ENCODE measurements at places on chromosomes 2 and 18.

- no peak for DNase-seq
Observed at GRCh38 chr2:14524803-14525080, 107.8 kb upstream of the LRATD1 start.

- DNase-seq: no peak
Observed at GRCh38 chr2:88329815-88330603, 122.5 kb downstream of the FOXI3 start.

DNA sequence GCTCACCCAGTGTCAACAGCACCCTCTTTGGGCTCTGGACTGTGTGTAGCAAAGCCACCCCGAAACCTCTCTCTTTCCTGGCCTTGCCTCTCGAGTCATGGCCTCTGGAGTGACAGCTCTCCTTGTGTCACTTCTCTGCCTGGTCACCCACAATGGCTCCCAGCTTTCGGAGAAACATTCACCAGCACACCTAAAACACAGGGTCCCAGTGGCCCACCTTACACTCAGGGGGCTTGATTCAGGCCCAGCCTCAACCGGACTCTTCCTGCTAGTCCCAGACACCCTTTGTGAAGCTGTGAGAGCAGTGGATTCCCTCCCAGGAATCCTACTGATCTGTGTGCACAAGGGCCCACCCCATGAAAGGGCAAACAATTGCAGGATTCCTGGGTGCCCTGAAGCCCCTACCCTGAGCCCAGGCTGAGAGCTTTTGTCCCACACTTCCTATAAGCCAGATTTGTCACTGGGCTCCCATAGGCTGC lies 137.2 kb upstream of the HAAO start:
- no peak for DNase-seq

GRCh38 chr2:7034303-7034702 lies 117.1 kb downstream of the RNF144A start:
- DNase-seq: no peak

DNA sequence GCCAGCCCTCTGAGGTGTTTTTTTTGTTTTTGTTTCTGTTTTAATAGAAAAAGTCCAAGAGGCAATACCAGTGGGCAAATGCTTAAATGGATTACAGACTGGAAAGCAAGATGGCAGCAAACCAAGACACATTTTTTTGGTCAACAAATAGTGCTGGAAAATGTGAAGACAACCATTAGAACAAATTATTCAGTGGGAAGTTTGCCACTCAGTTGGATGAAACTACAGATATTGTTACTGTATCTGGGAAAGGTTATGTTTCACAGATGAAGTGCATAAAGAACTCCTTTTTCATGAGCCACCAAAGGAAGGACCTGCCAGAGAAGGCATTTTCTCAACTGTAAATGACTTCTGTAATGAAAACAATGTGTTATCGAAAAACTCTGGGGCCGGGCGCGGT lies 93.0 kb upstream of the ODC1 start:
- DNase-seq: no peak

- DNase-seq: no peak
Observed at GRCh38 chr2:62071126-62071598, 124.8 kb upstream of the B3GNT2 start.

DNA sequence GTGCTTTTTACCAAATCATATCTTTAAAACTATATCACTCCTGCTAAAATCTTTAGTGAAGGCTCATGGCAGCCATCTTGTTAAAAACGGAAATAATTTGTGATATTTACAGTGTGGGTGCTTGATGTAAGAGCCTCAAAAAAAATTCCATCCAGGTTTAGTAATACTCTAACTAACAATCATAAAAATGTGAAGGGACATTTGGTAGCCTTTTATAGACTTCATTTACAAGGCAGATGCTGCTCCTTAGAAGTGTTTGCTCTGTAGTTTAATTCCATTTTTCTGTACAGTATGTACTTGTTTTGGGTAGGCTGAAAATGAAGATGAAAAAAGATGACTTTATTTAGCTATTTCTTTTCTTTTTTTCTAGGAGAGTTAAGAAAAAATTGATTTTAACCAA lies 525.0 kb downstream of the ZEB2 start:
- no peak for DNase-seq

DNA sequence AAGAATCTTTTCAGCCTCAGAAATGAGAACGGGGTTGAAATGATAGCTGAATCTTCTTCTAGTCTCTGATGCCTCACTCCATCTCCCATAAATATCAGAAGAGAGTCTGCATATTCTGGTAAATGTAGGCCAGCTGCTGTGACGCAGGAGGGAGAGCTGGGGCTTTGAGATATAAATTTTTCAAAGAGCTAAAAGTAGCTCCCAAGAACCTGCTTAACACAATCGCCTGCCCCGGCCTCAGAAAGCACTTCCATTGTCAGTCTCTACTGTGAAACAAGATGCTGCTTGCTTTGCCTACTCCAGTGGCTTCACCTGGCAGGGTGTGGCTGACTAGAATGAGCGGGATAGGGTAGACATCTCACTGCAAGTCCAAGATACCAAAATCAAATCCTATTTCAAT lies 105.0 kb upstream of the CCDC150 start:
- no peak for DNase-seq

DNA sequence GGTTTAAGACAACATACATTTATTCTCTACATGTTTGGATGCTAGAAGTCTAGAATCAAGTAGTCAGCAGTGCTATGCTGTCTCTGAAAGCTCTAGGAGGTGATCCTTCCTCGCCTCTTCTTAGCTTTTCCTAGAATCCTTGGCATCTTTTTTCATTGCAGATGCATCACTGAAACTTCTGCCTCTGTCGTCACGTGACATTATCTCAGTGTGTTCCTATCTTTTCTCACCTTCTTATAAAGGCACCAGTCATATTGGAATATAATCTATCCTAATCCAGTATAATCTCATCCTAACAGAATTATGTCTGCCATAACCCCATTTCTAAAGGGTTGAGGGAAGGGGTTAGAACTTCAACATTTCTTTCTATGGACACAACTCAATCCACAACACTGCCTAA lies 851.2 kb upstream of the CRIM1 start:
- no peak for DNase-seq

DNA sequence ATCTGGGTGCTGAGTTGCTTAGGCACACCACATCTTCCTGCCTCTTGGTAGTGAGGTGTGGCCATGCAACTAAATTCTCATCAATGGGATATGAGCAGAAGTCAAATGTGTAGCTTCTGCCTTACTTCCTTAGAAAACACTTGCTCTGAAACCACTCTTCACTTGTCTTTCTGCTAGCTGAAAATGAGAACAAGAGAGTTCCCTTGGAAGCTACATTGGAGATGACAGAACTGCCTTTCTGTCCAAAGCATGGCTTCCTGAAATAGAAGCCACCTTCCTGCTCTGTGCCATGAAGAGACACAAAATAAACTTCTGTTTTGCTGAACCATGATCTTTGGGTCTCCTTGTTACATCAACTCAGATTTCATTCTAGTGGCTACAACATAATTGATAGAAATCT lies 659.9 kb downstream of the IRS1 start:
- DNase-seq: no peak

DNA sequence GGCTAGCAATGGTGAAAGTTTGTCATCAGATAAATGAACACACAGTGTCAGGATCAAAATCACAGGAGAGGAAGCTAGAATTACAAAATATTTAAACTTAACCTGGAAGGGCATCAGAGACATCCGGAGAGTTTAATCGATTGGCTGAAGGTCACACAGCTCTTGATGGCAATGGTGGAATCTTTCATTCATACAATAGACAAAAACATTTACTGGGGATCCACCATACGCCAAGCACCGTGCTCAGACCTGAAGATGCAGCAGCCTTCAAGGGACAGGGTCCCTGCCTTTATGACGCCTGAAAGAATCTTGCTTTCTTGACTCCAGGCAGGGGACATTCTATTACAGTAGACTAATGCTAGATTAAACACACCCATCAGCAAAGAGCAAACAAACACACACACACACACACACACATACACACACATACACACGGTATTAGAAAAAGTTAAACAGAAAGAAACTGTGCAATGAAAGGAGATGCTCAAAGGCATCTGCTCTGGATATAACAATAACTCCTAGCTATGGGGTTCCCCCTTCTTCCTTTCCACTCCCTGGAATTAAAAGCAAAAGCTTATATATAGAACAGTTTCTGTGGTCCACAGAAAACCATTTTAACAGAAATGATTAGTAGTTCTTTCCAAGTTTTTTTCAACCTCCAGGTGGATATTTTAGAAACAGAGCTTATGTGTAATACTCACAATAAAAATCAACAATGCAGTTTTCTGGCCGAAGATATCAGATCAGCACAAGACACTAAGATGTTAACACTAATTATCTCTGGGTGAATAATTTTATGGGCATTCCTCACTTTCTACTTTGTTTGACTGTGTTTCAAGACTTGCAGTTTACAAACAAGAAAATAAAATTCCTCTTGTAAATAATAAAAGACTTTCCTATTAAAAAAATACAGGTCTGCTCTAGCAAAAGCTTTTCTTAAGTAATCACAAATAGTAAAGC lies 151.7 kb downstream of the ANKRD44 start:
- no peak for DNase-seq

Data from smooth muscle cell of the brain vasculature (primary cell).